Activated naive CD8-positive, alpha-beta T cell treated with anti-CD3 and anti-CD28 coated beads, Interleukin-2, amount 10 ng/mL, durations not matched to agents 7 days and 5 days (primary cell): ENCODE measurements at places on chromosomes 7 and 10.

- DNase-seq: no peak
These were observed 88.2 kb upstream of the CCDC71L start for GRCh38 chr7:106749165-106749564.

DNA sequence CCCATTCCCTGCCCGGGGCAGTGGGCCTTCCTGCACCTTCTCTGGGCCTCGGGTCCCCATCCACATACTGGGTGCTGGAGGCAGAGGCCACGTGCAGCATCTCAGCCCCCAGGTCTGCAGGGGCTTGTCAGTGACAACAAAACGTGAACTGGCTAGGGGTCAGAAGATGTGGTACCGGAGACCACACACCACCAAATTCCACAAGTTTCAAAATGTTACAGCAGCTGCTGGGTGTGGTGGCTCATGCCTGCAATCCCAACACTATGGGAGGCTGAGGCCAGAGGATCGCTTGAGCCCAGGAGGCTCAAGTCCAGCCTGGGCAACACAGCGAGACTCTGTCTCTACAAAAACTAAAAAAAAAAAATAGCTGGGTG, 62.1 kb upstream of the DNAAF5 start:
- DNase-seq: no peak

DNA sequence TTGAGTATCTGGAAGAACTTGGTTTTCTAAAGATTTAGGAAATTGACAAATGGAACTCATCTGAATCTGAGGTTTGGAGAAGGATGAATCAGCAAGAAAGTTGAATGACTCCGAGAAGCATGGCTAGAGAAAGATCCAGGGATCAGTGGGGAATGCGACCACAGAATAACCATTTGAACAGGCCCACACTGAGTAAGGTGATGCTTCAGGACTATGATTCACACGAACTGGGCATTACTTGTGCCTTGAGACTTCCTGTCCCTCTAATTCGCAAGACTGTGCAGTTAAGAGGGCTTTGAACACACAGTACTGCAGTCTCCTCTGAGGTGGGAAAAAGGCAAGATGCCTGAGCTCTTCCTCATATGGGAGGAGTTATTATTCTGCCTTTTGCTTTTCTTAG, 395.5 kb upstream of the POM121L12 start:
- no peak for DNase-seq

DNA sequence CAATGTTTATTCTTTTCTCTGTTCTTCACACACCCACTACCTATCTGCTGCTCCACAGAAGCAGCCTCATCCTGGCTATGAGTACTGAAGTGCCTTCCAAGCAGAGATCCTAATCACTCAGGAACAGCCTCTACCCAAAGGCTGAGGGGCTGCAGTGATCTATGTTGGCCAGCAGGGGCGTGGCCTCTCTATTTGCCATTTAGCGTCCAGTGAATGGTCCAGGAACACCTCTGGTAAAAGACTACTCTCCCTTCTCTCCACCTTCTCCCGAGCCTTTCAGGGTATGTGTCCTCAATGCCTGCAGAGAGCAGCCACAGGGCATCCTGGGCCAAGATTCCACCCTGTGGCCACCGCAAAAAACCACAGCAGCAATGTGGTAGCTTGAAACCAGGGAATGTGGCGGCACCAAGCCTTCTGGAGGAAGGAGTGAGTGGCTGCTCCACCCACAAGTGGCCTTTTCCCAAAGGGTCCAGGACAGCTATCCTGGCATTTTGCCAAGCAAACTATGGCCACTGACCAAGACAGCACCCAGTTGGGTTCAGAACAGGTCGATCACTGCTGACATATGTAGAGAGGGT, 70.9 kb downstream of the SYPL1 start:
- DNase-seq: no peak

GRCh38 chr7:25068502-25069213, 56.4 kb downstream of the CYCS start:
- no peak for DNase-seq

- DNase-seq: no peak
These were observed 67.4 kb downstream of the REEP3 start for GRCh38 chr10:63588436-63589167.

DNA sequence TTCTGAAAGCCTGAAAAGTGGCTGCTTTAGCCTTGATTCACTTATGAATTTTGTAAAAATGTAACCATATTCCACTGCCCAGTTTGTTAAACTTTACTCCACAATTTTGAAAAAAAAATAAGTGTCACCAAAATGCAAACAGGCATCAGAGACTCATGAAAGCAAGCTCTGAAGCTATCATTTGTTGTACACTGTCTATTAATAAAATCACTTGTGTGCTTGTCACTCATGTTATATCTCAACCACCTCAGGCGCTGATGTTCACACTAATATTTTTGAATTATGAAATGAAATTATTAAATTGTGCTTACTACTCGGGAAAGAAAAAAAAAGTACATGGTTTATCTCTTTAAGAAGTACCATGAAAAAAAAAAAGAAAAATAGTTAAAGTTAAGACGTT, 34.5 kb upstream of the DKK1 start:
- DNase-seq: no peak

DNA sequence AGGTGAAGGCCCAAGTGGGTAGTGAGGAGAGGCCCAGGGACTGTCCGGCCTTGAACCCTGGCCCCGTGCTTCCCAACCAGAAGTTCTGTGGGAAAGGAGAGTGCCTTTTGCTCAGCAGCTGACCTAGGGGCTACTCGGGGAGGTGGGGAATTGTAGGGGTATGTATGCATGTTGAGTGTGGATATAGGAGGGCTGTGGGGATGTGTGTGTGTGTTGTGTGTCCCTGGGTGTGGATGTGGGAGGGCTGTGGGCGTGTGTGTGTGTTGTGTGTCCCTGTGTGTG, 12.2 kb downstream of the EPHB6 start:
- DNase-seq: no peak

DNA sequence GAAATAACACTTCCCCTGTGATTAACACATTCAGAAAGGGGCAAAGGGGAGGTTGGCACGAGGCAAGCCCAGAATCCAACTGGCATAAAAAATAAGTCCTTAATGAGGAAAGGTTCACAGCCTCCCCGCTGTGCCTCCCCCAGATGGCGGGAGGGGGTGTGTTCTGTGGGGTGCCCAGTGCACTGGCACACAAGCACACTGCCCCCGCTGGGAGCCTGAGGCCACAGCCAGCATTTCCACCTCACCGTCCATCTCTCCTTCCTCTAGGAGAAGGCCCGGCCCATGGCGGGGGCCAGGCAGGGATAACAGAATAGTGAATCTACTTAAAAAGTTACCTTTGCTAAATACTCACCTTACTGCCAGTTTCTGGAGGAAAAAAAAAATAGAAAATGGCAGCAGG, 43.2 kb downstream of the PRKAG2 start:
- no peak for DNase-seq

DNA sequence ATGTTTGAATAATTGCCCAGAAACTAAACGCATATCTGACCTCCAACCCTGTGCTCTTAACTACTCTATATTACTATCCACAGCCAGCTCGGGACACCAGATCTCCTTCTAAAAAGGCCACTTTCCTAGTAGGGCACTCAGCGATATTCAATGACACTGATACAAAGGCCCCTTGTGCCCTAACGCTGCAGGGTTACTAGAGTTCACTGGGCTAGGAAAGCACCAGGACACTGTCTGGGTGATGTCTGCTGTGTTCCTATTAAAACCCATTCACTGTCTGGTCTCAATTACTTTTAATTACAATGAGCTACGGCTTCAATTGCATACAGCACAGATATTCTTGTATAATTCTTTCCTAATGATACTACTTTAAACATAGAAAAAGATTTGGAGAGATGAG, 91.7 kb downstream of the SORCS1 start:
- no peak for DNase-seq

- no peak for DNase-seq
These were observed 70.5 kb upstream of the SFMBT2 start for GRCh38 chr10:7481368-7481765.

GRCh38 chr7:104652865-104653264, 324.5 kb downstream of the LHFPL3 start:
- no peak for DNase-seq

DNA sequence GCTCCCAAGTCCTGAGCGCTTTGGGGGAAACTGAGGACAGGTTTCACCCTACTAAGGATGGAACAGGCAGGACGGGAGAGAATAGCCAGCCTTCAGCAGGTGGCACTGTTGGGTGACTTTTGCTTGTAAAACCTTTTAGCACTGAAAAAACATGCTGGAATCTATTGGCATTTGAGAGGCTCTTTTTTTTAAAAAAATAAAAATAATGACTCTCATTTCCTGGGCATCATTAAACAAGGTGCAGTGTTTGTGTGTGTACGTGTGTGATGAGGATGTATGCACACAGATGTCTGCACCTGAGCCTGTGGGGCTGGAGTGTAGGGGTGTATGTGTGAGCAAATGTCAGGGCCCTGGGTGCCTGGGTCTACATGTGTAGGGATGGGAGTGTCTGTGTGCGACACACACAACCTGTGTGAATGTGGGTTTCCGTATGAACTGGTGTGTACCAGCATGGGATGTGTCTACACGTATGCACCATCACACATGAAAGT, 177.9 kb downstream of the RPS24 start:
- DNase-seq: peak; percentile 45

DNA sequence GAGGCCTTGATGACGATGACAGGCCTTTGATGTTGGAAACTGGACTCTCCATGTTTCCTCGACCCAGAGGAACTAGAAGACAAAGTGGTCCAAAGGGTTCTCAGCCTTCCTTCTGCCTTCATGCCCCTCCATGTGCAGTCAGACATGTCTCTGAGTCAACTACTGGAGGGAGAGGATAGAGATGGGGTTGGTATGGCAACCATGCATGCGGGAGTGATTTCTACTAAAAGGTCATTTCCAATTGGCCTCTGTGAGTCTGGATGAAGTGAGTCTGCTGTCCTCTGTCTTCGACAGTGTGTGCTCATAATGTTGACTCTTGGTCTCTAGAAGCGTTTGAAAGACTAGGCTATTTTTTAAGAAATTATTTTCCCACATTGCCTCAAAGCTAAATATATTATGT, 29.2 kb downstream of the STK17A start:
- DNase-seq: no peak

- no peak for DNase-seq
These were observed 240.3 kb downstream of the SNX10 start for GRCh38 chr7:26531926-26532325.

DNA sequence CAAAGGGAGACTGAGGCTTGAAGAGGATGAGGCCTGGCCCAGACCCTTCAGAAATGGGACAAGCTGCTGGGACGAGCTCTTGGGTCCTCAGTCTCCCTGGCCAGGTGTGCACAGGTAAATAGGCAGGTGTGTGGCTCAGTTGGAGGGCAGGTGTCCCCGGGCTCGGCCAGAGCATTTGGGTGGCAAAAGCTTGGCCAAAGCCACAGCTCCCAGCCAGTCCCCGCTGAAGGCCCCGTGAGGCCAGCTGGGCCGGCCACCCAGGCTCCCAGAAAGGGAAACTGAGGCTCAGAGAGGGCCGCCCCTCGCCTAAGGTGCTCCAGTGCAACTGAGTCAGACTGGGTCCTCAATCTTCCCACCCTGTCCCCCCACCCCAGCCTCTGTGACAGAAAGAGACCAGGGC, 37.3 kb downstream of the MICALL2 start:
- DNase-seq: no peak

DNA sequence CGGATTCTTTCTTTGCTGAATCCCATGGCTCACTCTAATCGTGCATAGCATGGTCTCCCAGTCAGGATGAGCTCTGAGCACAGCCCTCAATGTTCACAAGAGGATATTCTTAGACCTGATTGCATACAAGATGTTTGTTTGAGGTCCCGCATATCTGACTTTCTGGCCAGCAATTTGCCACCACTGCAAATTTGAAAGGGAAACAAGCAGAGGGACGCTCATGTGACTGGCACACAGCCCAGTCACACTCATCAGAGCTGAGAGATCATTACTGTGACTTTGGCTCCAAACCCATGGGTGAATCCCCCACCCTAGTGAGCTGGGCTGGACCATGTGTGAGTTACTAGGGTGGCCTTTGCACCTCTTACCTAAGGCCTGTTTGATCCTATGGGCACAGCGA, 9.9 kb downstream of the TAS2R41 start:
- no peak for DNase-seq

DNA sequence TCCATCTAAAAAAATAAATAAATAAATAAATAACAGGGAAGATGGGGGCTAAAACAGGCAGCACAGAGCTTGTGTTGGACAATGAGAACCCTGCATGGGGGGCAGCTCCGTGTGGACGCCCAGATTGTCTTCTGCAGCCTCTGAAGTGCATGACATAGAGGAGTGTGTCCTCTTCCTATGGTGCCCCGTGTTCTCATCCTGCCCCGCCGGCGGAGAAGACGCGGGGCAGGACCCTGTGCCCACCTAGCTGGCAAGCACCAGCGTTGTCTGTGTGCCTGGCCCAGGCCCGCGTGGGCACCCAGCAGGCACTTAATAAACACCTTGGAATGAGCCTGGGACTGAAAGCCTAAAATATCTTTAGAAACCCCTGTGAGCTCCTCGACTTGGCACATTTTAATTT, 88.7 kb upstream of the DNAAF5 start:
- no peak for DNase-seq

DNA sequence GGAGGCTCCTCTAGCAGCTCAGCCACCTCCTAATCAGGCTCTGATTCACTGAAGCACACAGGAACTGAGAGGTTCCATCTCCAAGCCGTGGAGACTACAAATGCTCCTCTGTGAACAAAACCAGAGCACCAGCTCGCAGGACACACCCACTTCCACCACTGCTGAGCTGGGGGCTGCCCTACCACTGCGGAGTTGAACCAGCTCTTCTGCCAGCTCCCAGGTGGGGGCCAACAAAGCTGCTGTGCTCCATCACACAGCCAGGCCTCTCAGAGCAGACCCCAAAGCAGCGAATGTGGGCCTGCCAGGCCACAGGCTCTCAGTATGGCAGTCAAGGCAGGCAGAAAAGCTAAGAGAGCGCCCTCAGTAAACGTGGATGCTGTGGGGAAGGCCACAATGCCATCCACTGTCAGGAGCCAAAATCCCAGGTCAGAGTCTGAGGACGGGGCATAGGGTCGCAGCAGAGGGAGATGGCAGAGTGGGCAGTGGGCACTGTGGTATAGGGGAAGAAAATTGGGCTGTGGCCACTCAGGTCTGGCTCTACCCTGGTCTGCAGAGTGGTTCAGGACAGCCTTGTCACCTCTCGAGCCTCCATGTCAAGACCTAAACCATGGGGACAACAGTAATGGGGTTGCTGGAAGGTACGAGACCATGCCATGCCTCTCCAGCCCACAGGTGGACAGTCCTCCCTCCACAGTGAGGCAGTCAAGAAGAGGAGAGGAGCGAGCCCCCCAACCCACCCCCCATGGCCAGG, 82.1 kb downstream of the GRID1 start:
- no peak for DNase-seq

- DNase-seq: no peak
These were observed 21.6 kb upstream of the GIMAP8 start for GRCh38 chr7:150428671-150429451.

DNA sequence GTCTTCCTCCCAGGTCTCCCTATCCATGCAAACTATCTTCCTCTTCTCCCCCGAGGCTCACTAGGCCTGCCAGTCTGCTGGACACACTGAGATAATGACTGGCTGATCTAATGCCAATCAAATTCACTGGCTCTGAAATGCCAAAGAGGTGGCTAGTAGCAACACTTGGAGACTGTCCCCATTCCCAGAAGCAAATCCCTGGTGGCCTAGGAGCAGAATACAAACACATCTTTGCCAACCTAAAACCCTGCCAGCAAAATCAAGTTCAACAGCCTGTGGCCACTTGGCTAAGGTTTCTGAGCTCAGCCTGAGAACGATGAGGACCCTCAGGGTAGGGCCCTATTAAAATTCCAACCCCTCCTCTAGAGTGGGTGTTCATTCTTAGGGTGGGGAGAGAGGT, 46.6 kb downstream of the SH3PXD2A start:
- no peak for DNase-seq

- no peak for DNase-seq
These were observed 159.1 kb upstream of the TCF7L2 start for GRCh38 chr10:112790921-112791320.

- no peak for DNase-seq
These were observed 107.3 kb downstream of the LRRN3 start for GRCh38 chr7:111198255-111198654.
